ENCODE measurements at places on chromosomes 6 and 20.

GRCh38 chr20:46083101-46083500 is 6.7 kb downstream of the NCOA5 start:
- DNase-seq = no peak

DNA sequence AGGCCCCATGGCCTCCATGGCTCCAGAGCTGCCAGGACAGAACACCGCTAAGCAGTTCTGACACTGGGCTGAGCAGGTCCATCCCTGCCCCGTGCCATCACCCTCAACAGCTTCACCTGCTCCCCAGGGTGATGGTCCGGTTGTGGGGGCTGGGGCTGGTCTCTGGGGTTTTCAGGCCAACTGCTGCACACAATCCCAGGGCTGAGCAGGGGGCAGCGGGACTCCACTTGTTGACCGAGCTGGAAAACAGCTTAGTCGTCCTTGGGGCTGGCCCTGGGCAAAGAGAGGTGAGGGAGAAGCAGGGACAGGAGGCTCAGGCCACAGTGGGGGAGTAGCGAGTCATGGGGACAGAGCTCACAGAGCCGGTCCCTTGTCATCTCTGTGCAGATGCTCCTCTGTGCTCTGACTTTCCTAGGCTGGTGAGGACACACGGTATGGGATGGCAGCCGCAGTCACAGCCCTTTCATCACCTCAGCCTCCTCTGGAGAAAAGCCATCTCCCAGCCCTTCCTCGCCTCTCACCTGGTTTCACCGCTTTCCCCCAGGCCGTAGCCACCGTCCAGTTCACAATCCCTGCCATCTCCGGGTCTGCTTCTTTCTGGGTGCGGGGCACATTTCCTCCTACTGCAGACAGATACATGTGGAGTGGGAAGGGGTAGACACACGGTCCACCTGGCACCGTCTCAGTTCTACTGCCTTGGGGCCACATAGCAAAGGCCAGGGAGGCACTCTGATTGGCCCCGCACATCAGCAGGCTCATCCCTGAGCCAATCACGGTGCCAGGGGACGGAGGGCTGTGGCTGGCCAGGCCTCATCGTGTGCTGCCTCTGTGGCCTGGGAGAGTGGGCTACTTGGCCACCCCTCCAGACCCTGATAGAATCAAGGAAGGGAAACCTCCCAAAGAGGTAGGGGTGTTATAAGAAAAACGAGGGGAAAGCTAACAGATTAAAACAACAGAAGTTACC is 19.1 kb downstream of the MDFI start:
- no peak for DNase-seq

DNA sequence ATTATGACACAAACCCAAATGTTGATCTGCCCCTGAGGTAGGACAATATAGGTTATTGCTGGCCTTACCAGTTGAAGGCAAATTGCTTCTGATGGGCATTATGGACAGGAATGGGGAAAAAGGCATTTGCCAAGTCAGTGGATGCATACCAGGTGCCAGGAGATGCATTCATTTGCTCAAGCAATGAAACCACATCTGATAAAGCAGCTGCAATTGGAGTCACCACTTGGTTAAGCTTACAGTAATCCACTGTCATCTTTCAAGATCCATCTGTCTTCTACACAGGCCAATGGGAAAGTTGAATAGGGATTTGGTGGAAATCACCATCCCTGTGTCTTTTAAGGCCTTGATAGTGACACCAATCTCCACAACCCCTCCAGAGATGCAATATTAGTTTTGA is 648.6 kb downstream of the COL12A1 start:
- no peak for DNase-seq

- no peak for DNase-seq
These were observed 29.7 kb downstream of the MC3R start for GRCh38 chr20:56278196-56278595.

DNA sequence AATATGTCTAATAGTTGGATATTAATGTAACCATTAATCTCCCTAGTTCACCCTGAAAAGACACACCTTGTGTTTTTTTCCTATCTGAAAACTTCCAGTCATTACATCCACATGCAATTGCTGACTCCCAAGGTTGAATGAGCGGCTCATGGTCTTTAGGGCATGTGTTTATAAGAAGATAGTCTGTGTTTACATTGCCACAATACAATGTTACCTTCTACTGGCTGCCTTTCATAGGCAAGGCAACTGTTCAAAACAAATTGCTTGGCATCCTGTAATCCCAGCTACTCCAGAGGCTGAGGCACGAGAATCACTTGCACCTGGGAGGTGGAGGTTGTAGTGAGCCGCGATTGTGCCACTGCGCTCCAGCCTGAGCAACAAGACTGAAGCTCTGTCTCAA is 86.8 kb upstream of the SHLD1 start:
- DNase-seq = no peak

- DNase-seq = no peak
These were observed 20.0 kb upstream of the CDH22 start for GRCh38 chr20:46328200-46328882.

- DNase-seq = peak; percentile 59
These were observed 116.4 kb downstream of the MYLK4 start for GRCh38 chr6:2634139-2634964.

DNA sequence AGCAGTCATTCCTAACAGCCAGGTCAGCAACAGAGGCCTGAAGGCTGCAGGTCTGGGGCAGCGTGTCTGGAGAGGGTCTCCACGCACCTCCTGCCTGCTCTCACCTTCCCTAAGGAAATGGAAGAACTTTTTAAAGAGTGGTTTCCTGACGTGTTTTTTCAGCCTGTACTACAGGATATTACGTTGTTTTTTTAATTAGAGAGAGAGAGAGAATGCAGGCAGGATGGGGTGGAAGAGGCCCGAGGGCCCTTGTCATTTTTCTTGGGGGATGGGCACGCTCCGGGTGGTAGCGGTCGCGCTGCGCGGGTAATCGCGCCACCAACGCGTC is 2.1 kb downstream of the DLL1 start:
- DNase-seq = no peak

- no peak for DNase-seq
These were observed 117.9 kb downstream of the GMDS start for GRCh38 chr6:2127484-2127911.

GRCh38 chr6:24888715-24889370 is 46.9 kb downstream of the RIPOR2 start:
- no peak for DNase-seq

- no peak for DNase-seq
These were observed 185.7 kb upstream of the MARCKS start for GRCh38 chr6:113671421-113671820.

DNA sequence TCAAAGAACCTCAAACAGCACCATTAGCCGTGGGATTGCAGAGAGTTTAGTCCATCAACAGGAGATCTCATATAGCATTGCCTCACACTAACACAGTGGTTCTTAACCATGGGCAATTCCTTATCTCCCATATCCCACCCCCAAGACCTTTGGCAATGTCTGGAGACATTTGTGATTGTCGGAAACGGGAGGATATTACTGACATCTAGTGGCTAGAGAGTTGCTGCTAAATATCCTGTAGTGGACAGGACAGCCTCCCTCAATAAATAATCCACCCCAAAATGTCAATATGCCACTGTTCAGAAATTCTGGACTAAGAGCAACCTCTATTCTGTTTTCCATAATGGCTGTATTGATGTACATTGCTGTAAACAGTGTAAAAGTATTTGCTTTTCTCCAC is 210.1 kb upstream of the CCN2 start:
- no peak for DNase-seq

DNA sequence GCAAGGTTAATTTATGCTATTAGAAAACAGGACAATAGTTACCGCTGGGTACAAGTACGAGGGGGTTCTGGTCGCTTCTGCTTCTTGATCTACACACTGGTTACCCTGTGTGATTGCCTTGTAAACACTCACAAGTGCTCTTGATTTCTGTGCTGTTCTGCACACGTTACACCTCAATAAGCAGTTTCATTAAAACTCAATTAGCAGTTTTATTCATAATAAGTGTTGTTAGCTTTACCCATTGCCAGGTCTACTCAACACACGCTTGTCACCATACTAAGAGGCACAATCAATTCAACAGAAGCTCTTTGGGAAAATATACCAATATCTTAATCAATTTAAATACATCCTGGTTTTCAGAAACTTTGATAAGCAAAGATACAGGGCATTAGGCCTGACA is 20.4 kb downstream of the BMP7 start:
- DNase-seq = no peak

DNA sequence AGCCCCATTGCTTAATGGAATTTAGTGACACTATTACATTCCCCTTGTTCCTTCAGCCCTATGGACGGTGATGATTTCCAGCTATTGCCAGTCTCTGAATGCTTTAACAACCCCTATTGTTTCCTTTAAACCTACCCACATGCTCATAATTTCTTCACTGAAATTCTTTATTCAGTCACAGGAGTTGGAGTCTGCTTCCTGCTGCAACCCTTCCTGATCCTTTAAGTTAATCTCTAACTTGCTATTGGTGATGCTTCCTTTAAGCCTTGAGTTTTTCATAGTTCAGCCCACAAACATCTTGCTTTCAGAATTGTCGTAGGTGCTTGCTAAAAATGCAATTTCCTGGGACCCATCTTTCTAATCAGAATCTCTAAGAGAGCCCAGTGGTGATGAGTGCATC is 66.3 kb upstream of the TNFAIP3 start:
- DNase-seq = no peak

- no peak for DNase-seq
These were observed 17.1 kb upstream of the ARMC2 start for GRCh38 chr6:108831104-108831503.

DNA sequence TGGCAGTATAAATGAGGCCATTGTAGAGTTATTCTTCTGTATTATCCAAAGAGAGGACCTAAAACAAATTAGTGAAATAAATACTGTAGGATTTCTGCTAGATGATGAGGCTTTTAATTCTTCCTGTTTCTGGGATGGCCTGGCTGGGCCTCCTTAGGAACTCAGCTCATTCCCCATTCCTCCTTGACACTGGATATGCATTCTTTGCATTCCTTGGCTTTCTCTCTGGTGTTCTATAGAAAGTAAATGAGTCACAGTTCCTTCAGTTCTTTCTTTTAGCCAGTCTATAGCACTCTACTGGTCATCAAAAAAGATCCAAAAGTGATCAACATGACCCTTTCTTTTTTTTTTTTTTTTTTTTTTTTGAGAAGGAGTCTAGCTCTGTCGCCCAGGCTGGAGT is 8.6 kb downstream of the OR10C1 start:
- DNase-seq = no peak

GRCh38 chr6:16511723-16512489 is 249.4 kb downstream of the ATXN1 start:
- no peak for DNase-seq

DNA sequence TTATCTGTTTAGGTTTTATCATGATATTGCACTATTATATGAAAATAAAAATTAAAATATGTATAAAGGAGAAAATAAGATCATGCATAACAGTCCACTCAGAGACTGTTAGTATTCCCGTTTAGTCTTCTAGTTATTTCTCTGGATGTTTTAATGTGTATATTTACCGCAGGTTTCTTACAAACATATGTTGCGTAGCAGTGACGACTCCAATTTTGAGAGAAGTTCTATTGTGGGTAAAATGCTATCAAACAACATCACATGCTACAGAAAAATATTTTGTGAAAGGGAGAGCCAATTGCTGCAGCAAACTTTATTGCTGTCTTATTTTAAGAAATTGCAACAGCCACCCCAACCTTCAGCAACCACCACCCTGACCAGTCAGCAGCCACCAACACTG is 72.4 kb upstream of the NXT1 start:
- no peak for DNase-seq

DNA sequence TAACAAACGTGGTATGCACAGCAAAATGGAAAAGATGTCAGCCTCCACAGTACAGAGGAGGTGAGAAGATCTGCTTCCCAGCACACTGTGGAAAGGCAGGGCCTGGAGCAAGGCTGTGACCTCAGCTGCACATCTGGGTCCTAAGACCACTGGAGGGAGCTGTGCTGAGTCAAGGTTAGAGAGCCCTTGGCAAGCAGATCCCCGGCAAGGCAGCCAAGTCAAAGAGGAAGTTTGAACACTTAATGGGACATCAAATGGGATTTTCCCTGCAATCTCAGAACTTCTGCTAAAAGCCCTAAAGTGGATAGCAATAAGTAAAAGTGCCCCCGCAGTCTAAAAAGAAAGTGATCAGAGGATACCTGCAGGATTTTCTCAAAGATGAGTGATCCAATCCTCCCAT is 39.5 kb downstream of the UNC5CL start:
- DNase-seq = no peak

DNA sequence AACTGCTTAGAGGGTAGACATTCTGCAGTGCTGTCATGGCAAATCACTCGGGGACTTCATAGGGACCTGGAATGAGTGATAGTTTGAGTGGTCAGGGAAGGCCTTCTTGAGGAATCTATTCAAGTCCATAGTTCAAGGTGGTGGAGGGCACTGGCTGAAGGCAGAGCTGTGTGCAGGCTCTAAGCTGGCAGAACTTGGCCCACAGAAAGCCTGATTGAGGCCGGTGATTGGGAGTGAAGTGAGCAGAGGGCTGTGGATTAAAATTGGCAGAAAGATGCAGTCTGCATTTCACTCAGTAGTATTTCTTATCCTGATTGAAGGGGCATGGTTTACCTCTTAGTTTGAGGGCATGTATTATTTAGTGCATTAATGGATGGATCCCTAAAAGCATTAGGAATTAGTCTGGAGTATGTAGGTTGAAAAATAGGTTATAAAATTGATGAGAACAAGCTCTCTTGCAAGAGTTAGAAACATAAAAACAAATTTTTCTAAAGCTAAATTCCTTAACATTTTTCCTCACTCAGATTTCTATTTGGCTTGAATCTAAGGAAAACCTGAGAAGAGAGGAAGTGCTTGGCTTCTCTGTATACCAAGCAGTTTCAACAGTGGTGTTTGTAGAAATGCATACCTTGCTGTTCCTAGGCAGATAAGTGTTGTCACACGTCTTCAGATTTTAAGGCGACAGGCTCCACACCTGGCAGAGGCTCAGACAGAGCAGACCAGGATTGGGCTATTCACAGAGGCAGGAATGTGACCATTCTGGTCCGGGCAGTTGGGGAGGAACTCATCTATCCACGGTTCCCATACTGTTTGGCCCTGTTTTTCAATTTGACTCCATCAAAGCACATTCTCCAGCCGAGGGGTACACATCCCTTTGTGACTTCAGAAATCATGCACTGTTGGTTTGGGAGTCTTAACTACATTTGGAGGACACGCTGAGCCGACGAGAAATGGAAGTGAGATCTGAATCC is 45.2 kb downstream of the UTRN start:
- no peak for DNase-seq

DNA sequence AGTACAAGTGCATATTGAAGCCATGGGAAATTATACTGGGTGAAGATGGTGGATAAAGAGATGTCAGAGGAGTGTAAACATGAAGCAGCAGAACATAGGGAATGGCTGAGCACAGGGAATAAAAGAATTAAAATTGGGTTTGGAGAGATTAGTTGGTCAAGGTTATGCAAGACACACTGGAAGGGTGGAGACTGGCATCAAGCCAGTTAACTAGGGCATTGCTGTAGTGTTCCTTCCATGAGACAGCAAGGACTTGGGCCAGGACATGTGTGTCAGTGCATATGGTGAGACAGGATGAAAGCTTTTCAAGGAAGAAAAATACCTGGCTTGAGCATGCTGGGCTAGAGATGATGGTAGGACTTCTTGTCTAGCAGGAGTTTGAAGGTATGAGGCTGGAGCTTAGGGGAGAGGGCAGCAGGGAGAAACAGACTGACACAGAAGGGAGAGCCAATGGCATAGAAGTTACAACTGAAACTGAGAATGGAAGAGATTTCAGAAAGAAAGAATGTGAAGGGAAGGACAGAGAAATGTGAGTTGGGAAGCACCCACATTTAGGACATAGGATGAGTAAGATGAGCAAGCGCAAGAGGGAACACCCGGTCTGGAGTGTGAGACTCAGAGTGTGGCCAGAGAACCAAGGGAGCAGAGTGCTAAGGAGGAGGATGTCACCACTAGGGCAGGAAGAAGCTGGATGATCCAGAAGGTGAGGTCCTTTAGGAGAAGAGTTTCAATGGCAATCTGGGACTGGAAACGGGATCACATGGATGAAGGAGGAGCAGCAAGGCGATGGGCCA is 14.5 kb upstream of the TMEM170B start:
- DNase-seq = no peak
